ENCODE measurements at places on chromosomes 5 and 9. TPM values are rescaled to one million over a fixed set of nuclear protein-coding genes. Genes with fewer than 3 reads are reported as not detected.

PCDHA2 gene
- total RNA-seq: 0.09 TPM

CTSL gene
- total RNA-seq: 513 TPM

ST6GALNAC4 gene
- 37.1 TPM for total RNA-seq

LCN12 gene
- total RNA-seq: not detected

SMIM33 gene
- total RNA-seq: not detected

TAS2R1 gene
- total RNA-seq: not detected

DMRT3 gene
- not detected for total RNA-seq

IL33 gene
- 73.9 TPM for total RNA-seq

NUTM2G gene
- total RNA-seq: not detected

ZFP37 gene
- 3.6 TPM for total RNA-seq

SLC36A2 gene
- not detected for total RNA-seq

MACIR gene
- total RNA-seq: 13.8 TPM

ANKRD18B gene
- not detected for total RNA-seq

MYOZ3 gene
- 0.72 TPM for total RNA-seq

AGPAT2 gene
- total RNA-seq: 6.2 TPM

ATP10B gene
- total RNA-seq: not detected

C5orf58 gene
- total RNA-seq: not detected

MAST4 gene
- 16.8 TPM for total RNA-seq

TMEM171 gene
- total RNA-seq: 0.90 TPM

ZNF782 gene
- total RNA-seq: 7.1 TPM

LRRC14B gene
- total RNA-seq: not detected

RELL2 gene
- 6.6 TPM for total RNA-seq

ADAMTS12 gene
- 13.0 TPM for total RNA-seq

THG1L gene
- total RNA-seq: 23.0 TPM

SLC27A6 gene
- total RNA-seq: not detected

DOCK8 gene
- 0.18 TPM for total RNA-seq

WDR31 gene
- total RNA-seq: 2.4 TPM

RGS7BP gene
- total RNA-seq: 0.72 TPM

PHF24 gene
- 0.16 TPM for total RNA-seq

MAPK9 gene
- total RNA-seq: 33.4 TPM

Data from fibroblast of the aortic adventitia (primary cell).